ENCODE measurements at places on chromosomes 16 and 17.

DNA sequence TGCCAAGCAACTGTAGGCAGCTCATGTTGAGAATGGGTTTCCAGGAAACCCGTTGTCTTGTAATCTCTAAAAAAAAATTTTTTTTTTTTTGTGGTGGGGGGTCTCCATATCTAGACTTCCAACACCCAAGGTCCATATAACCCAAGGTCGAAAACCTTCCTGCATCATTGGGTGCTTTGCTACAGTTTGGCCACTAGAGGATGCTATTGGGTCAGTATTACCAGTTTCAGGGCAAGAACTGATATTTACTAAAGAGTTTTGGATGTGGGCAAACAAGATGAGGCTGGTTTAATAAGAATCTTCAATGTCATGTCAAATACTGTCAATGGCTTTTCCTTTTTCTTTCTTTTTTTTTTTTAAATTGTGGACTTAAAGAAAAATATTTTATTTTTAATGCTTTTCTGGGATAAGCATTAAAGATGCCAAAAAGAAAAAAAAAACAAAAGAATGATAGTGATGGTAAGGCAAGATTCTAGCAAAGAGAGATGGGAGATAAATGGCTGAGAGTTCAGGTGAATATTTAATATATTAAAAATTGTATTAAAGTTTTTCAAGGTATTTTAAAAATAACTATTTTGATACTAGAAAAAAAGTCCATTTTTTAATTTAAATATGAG lies 62.2 kb downstream of the DHRS7C start:
- DNase-seq, result peak; percentile 44

DNA sequence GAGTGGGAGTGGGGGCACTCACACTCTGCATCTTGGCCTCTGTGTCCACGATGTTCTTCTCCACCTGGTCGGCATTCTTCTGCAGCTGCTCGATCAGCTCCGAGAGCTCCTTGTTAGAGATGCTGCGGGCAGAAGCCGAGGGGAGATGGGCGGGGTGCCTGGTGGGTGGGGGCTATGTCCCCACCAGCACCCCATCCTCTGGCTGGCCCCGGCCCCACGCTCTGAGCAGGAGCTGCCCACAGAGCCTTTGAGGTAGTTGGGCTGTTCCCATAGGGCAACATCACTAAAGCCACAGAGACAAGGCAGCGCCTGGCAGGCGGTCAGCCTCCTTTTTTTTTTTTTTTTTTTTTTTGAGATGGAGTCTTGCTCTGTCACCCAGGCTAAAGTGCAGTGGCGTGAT lies 26.1 kb downstream of the PPL start:
- DNase-seq, result no peak

GRCh38 chr16:12354296-12354833 lies 377.8 kb downstream of the SNX29 start:
- no peak for DNase-seq

GRCh38 chr17:15917438-15918027 lies 27.4 kb upstream of the ADORA2B start:
- no peak for DNase-seq

DNA sequence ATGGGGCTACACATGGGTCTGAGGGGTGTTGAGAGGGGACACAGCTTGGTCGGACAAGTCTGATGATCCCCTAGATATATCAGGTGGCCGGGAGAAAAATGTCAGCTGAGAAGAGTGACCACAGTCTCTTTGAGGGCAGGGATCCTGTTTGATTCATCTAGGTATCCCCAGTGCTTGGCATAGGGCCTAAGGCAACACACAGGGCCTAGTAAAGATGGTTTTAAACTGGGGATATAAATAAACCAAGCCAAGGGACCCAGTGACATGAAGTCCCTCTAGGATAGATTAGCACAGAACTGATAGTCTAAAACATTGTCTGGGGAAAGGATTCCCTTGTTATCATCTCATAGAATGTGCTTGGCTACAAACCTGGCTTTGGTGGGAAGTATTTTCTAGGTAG lies 1.4 kb downstream of the ERCC4 start:
- no peak for DNase-seq

All from RCC 7860 (cell line).